ENCODE measurements at places on chromosomes 4 and X. TPM values are rescaled to one million over a fixed set of nuclear protein-coding genes. Genes with fewer than 3 reads are reported as not detected.

SMR3B gene
- not detected for total RNA-seq

GAGE12E gene
- not detected for total RNA-seq

PIM2 gene
- 3.0 TPM for total RNA-seq

- DNase-seq, result no peak
These were observed 16.4 kb downstream of the PLP1 start for GRCh38 chrX:103792916-103793544.

DNA sequence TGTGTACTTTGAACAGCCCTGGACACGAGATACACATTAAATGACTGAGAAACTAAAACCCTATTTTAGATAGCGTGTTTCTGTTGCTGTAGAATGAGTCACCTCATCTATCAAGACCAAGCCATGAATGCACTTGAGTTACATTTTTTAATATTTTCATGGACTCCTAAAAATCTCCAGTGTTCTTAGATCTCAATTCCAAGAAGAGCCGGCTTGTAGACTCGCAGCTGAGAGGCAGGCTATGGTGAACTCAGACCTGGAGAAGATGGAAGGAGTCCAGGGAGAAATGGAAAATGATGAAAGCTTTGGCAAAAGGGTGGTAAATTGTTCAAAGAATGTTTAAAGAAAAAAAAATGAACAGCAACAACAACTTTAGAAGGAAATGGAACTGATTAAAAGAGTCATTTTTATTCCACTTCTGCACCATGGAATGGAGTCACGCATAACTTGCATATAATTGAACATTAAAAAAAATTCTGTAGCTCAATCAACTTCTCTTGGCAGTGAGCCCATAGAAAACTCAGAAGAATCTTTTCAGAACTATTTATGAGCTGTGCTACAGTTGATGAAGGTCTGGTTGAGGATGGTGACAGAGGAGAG is 129.8 kb downstream of the MXRA5 start:
- no peak for DNase-seq

SLC6A14 gene
- not detected for total RNA-seq

IL15 gene
- 7.1 TPM for total RNA-seq

GRCh38 chr4:15550491-15550890 is 80.8 kb downstream of the CC2D2A start:
- no peak for DNase-seq

ZAR1 gene
- total RNA-seq, result not detected

- no peak for DNase-seq
These were observed 251.1 kb upstream of the DIAPH2 start for GRCh38 chrX:96433409-96434077.

GRCh38 chr4:86283371-86283770 is 76.5 kb downstream of the MAPK10 start:
- DNase-seq, result no peak
